ENCODE measurements at places on chromosomes 5 and 9. TPM values are rescaled to one million over a fixed set of nuclear protein-coding genes. Genes with fewer than 3 reads are reported as not detected.

DNA sequence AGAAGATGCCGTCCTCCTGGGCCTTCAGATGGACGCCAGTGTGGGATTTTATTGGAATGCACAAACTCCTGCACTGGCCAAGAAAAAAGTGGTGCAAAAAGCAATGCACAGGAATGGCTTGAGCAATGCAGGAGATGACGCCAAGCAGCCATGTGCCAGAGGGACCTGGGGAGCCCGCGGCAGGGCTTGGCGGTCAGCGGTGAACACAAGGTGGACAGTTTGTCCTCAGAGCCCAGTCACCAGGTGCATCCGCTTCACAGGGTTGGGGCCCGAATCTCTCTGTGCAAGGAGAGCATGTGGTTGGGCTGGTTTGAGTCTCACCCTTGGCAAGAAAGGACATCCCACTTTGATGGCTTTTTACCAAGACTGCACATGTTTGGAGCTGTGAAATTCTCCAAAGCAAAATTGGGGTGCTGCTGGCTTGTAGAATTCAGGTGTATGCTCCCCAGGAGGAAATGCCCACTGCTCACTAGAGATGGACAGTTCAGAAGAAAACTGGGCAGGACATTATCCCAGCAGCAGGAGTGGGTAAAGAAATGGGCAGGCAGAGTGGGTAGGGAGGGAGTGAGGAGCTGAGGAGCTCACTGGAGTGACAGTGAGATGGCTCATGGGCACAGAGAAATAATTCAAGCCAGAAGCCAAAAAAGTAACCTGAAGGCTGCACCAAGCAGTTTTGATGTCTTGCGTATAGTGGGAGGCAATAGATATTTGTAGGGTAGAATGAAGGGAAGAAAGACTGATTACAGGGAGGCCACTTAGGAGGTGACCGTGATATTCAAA is 463.9 kb downstream of the MTRR start:
- H3K4me3 ChIP-seq, result no peak overlapping the region
- no peaks in the 10 kb centered on the region for H3K27me3 ChIP-seq
- no peaks in the 10 kb centered on the region for H3K4me1 ChIP-seq
- no peak for DNase-seq
- H3K36me3 ChIP-seq, result no peaks in the 10 kb centered on the region

DNA sequence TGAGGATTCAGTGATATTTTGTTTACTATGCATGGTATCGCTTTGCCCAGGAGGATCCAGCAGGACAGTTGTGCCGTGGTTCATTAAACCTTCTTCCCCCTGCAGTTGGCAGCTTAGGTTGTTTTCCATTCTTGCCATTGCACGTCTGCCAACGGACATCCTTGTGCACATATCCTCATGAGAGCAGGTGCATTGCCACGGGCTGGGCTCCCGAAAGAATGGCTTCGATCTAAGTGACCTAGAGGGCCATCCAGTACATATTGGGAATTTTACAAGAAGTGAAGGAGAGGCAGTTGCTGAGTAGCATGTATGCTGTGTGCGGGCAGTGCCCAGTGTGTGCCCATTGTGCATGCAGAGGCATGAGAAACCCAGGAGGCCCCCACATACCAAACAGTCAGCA is 22.1 kb downstream of the HRH2 start:
- no peak overlapping the region for H3K27ac ChIP-seq
- H3K36me3 ChIP-seq, result no peaks in the 10 kb centered on the region
- H3K27me3 ChIP-seq, result no peaks in the 10 kb centered on the region
- no peak overlapping the region for H3K4me3 ChIP-seq

- no peaks in the 10 kb centered on the region for H3K36me3 ChIP-seq
- H3K27me3 ChIP-seq, result no peaks in the 10 kb centered on the region
- no peak overlapping the region for H3K27ac ChIP-seq
- H3K4me3 ChIP-seq, result no peak overlapping the region
- no peak for DNase-seq
These were observed 61.4 kb upstream of the RANBP6 start for GRCh38 chr9:6076851-6077250.

GRCh38 chr5:59177644-59178043 is 594.8 kb downstream of the RAB3C start:
- no peak for DNase-seq
- no peak overlapping the region for H3K27ac ChIP-seq
- peaks cover 1% of the 10 kb centered on the region for H3K4me1 ChIP-seq
- H3K36me3 ChIP-seq, result no peaks in the 10 kb centered on the region

- H3K36me3 ChIP-seq, result no peaks in the 10 kb centered on the region
- DNase-seq, result no peak
- no peaks in the 10 kb centered on the region for H3K4me1 ChIP-seq
- no peak overlapping the region for H3K27ac ChIP-seq
- no peak overlapping the region for H3K4me3 ChIP-seq
These were observed 488.5 kb downstream of the NR2F1-AS1 start for GRCh38 chr5:93092349-93093105.

GRCh38 chr9:34985311-34985899 is 4.1 kb upstream of the DNAJB5 start:
- DNase-seq, result peak; percentile 80
- peaks cover 6% of the 10 kb centered on the region for H3K4me1 ChIP-seq
- H3K4me3 ChIP-seq, result no peak overlapping the region
- no peak overlapping the region for H3K27ac ChIP-seq
- H3K36me3 ChIP-seq, result no peaks in the 10 kb centered on the region

- H3K36me3 ChIP-seq, result no peaks in the 10 kb centered on the region
- no peaks in the 10 kb centered on the region for H3K27me3 ChIP-seq
- H3K27ac ChIP-seq, result no peak overlapping the region
- DNase-seq, result no peak
- H3K4me3 ChIP-seq, result no peak overlapping the region
These were observed 55.9 kb upstream of the UNC5A start for GRCh38 chr5:176754376-176754973.

DNA sequence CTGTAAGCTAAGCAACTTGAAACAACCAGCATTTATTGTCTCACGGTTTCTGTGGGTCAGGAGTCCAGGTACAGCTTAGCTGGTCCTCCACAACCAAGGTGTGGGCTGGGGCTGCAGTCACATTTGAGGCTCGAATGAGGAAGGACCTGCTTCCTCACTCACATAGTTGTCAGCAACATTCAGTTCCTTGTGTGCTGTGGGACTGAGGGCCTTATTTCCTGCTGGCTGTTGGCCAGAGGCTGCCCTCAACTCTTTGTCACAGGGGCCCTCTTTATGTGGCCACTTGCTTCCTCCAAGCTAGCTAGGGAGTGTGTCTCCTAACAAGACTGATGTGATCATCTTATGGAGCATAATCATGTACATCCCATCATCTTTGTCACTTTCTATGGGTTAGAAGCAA is 29.2 kb upstream of the SEMA4D start:
- no peak for DNase-seq
- H3K4me3 ChIP-seq, result no peak overlapping the region
- H3K27ac ChIP-seq, result no peak overlapping the region
- H3K36me3 ChIP-seq, result no peaks in the 10 kb centered on the region

- DNase-seq, result peak; percentile 68
- H3K4me3 ChIP-seq, result no peak overlapping the region
- H3K27ac ChIP-seq, result no peak overlapping the region
- no peaks in the 10 kb centered on the region for H3K27me3 ChIP-seq
These were observed 70.7 kb upstream of the GNE start for GRCh38 chr9:36328798-36329411.

GRCh38 chr9:90774071-90774470 is 27.5 kb upstream of the SYK start:
- H3K27me3 ChIP-seq, result no peaks in the 10 kb centered on the region
- H3K27ac ChIP-seq, result no peak overlapping the region
- H3K36me3 ChIP-seq, result no peaks in the 10 kb centered on the region
- no peak overlapping the region for H3K4me3 ChIP-seq
- DNase-seq, result no peak

GRCh38 chr9:110476251-110476650 is 103.3 kb downstream of the SVEP1 start:
- peak; percentile 41 for DNase-seq
- no peaks in the 10 kb centered on the region for H3K36me3 ChIP-seq
- H3K27ac ChIP-seq, result no peak overlapping the region
- H3K4me1 ChIP-seq, result peaks cover 9% of the 10 kb centered on the region

GRCh38 chr9:109498195-109499092 is at the start of gene PTPN3:
TSS of gene PTPN3 (minus strand) at chr9:109498307. CDS start at chr9:109463434, 34,873 bp downstream.
- no peaks in the 10 kb centered on the region for H3K36me3 ChIP-seq
- no peak within 1 kb of the TSS for H3K27ac ChIP-seq
- peak; percentile 66 for DNase-seq
- no peaks in the 10 kb centered on the region for H3K4me1 ChIP-seq

DNA sequence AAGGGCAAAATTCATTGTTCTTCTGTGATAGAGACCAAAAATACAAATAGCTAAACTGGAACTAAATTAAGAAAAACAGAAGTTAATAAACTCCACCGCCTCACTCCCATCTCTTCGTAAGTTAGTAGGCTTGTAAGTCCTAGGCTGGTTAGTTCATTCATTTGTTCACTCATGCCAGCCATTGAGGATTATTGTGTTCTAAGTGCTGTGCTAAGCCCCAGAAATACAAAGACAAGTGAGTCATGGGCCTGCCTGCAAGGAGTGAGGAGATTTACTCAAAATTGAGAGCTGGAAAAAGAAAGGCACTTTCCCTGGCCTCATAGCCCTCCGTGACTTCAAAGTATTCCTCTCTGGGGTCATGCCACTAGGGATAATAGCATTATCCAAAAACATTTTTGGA is 8.5 kb downstream of the DOCK8 start:
- peaks cover 18% of the 10 kb centered on the region for H3K4me1 ChIP-seq
- H3K36me3 ChIP-seq, result no peaks in the 10 kb centered on the region
- peaks cover 4% of the 10 kb centered on the region for H3K27me3 ChIP-seq
- H3K27ac ChIP-seq, result no peak overlapping the region
- H3K4me3 ChIP-seq, result no peak overlapping the region

GRCh38 chr5:26482076-26482809 is 556.1 kb downstream of the CDH9 start:
- H3K4me3 ChIP-seq, result no peak overlapping the region
- H3K27me3 ChIP-seq, result no peaks in the 10 kb centered on the region
- H3K4me1 ChIP-seq, result no peaks in the 10 kb centered on the region
- no peak for DNase-seq
- H3K27ac ChIP-seq, result no peak overlapping the region
- no peaks in the 10 kb centered on the region for H3K36me3 ChIP-seq

DNA sequence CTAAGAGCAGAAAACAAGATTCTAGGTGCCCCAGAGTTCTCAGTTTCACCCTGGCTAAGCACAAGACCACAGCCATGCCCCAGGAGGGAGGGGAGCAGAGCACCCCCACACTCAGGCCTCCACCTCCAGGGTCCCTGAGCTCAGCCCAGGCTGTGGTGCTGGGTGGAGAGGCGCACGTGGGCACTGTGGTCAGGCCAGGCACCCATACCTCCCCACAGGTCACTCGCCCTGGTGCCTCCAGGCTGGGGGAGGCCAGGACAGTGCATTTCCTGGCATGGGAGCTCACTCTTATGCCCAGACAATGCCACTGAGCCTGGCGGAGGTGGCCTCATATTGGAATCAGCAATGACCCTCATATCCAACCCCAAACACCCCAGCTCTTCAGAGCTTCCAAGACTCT is 78.8 kb downstream of the HRH2 start:
- no peak overlapping the region for H3K27ac ChIP-seq
- no peak for DNase-seq
- no peaks in the 10 kb centered on the region for H3K36me3 ChIP-seq
- no peak overlapping the region for H3K4me3 ChIP-seq

DNA sequence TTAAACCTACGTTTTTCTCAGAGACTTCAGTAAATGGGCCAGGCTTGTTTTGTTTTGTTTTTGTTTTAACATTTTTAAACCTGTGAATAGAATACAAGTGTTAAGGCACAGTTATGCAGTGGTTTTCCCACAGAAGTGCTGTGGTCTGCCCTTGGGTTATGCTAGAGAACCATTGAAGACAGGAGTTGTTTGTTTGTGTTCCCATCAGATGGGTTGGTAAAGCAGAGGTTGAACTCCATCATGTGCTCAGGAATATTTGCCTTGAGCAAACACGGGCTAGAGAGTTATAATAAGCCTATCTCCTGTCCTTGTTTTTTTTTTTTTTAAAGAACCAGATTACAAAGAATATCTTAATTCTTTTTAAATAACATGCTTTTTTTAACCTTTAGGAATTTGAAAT is 28.5 kb downstream of the RHOBTB3 start:
- no peak for DNase-seq
- H3K4me1 ChIP-seq, result no peaks in the 10 kb centered on the region
- H3K4me3 ChIP-seq, result no peak overlapping the region

GRCh38 chr5:138179277-138179857 is 455 bp downstream of the KIF20A start:
- no peaks in the 10 kb centered on the region for H3K27me3 ChIP-seq
- H3K4me1 ChIP-seq, result peaks cover 14% of the 10 kb centered on the region
- H3K4me3 ChIP-seq, result peak overlapping the region; percentile 79
- peak; percentile 48 for DNase-seq
- H3K27ac ChIP-seq, result peak overlapping the region; percentile 49
- peaks cover 18% of the 10 kb centered on the region for H3K36me3 ChIP-seq

- H3K4me3 ChIP-seq, result peak overlapping the region; percentile 28
- peaks cover 30% of the 10 kb centered on the region for H3K4me1 ChIP-seq
- H3K27me3 ChIP-seq, result no peaks in the 10 kb centered on the region
- H3K36me3 ChIP-seq, result no peaks in the 10 kb centered on the region
- peak overlapping the region; percentile 98 for H3K27ac ChIP-seq
These were observed 15.2 kb downstream of the ZBTB5 start for GRCh38 chr9:37449862-37450632.

DNA sequence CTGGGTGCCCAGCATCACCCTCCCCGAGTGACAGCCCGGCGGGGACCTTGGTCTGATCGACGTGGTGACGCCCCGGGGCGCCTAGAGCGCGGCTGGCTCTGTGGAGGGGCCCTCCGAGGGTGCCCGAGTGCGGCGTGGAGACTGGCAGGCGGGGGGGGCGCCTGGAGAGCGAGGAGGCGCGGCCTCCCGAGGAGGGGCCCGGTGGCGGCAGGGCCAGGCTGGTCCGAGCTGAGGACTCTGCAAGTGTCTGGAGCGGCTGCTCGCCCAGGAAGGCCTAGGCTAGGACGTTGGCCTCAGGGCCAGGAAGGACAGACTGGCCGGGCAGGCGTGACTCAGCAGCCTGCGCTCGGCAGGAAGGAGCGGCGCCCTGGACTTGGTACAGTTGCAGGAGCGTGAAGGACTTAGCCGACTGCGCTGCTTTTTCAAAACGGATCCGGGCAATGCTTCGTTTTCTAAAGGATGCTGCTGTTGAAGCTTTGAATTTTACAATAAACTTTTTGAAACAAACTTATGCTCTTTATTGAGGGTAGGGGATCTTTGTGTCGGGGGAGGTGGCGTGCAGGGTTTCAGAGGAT is 1.3 kb downstream of the GADD45G start:
- peaks cover 83% of the 10 kb centered on the region for H3K27me3 ChIP-seq
- H3K4me1 ChIP-seq, result peaks cover 39% of the 10 kb centered on the region
- H3K4me3 ChIP-seq, result peak overlapping the region; percentile 48
- H3K27ac ChIP-seq, result no peak overlapping the region

GRCh38 chr9:6096821-6097220 is 81.4 kb upstream of the RANBP6 start:
- H3K27me3 ChIP-seq, result no peaks in the 10 kb centered on the region
- H3K27ac ChIP-seq, result no peak overlapping the region
- H3K4me3 ChIP-seq, result no peak overlapping the region
- H3K4me1 ChIP-seq, result peaks cover 5% of the 10 kb centered on the region
- H3K36me3 ChIP-seq, result no peaks in the 10 kb centered on the region
- DNase-seq, result no peak

GRCh38 chr5:139664086-139664693 is 16.0 kb downstream of the CXXC5 start:
- H3K27me3 ChIP-seq, result no peaks in the 10 kb centered on the region
- DNase-seq, result no peak
- H3K36me3 ChIP-seq, result no peaks in the 10 kb centered on the region
- no peak overlapping the region for H3K4me3 ChIP-seq
- H3K4me1 ChIP-seq, result peaks cover 35% of the 10 kb centered on the region

Gene DBH
- not detected for total RNA-seq

Gene NME5
- total RNA-seq, result 6.7 TPM

Gene GARIN3
- total RNA-seq, result not detected

Gene TMC1
- total RNA-seq, result not detected

Gene TTF1
- 29.5 TPM for total RNA-seq

Gene INSL4
- total RNA-seq, result not detected

Gene GLRA1
- not detected for total RNA-seq

Gene PTGES
- 2.9 TPM for total RNA-seq

Gene NEUROG1
- total RNA-seq, result not detected

Gene CCL28
- total RNA-seq, result not detected

Gene HMGCS1
- 221 TPM for total RNA-seq

Measured in neural progenitor cell (in vitro differentiated cells).